ENCODE measurements at places on chromosomes 2 and 18. TPM values are rescaled to one million over a fixed set of nuclear protein-coding genes. Genes with fewer than 3 reads are reported as not detected.

DNA sequence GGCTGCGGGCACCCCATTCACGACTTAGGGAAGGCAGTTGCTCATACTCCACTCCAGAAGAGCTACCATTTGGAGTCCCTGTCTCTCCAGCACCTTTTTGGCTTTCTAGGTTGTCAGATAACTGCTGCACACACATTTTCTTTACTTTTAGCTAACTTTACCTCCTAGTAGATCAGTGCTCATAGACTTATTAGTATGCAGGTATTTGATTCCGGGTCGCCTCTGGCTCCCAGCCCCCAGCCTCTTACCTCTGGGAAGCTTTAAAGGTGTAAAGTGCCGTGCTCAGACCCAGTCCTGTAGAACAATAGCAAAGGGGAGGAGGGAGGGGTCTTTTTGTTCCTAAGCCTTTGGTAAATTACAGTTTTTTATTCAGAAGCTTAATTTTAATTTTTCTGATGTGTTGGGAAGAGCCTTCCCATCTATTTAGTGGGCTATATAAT is 102.9 kb downstream of the SPTBN1 start:
- DNase-seq: no peak

DNA sequence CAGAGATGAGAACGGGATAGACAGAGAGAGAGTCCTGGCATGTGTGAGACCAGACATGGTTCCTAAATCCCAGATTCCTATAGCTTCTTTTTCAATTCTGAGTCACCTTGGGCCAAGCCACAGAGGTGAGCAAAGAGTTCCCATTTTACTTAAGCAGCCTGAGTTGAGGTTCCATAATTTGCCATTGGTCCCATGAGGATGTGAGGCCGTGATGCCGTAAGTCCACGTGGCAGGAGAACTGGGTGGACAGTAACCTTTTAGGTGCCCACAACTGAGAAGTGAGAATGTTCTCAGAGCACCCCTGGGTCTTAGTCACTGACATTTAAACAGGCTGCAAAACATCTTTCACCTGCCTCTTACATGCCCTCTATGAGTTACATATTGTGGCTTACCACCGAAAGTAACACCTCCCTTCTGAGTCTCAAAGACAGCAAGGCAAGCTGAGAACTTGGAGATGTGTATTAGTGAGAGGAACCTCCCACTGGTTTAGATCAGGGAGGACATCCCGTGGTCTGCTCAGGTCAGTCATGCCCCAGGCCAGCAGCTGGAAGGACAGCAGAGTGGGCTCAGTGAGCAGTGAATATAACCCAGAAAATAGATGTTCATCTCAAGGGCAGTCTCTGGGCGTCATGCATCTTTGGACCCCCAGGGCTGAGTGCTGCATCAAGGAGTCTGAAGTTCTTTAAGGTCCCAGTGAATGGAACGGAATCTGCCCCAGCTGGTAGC is 127.9 kb upstream of the LGALSL start:
- no peak for DNase-seq

DNA sequence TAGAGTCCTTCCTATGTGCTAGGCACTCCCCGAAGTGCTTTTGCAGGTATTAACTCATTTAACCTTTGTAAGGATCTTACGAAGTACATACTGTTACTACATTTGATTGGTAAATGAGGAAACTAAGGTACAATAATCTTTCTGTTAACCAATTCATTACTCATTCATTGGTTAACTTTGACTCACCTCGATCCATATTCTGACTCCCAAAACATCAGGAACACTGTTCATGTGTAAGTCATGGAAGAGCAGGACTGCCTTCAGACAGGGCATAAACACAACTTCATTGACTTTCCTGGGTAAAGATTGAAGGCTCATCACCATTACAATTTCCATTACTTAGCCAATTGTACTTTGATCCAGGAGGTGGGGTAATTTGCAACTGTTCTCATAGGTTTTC is 40.6 kb downstream of the NAPG start:
- DNase-seq: no peak

The CPO gene
- not detected for total RNA-seq

The TRPM8 gene
- not detected for total RNA-seq

All from pulmonary artery endothelial cell (primary cell).